ENCODE measurements at places on chromosomes 3 and 15. TPM values are rescaled to one million over a fixed set of nuclear protein-coding genes. Genes with fewer than 3 reads are reported as not detected.

The SATB1 gene
- 47.9 TPM for total RNA-seq

The GPR27 gene
- not detected for total RNA-seq

The CD96 gene
- total RNA-seq = 2.8 TPM

The HACD3 gene
- total RNA-seq = 38.1 TPM

The KBTBD12 gene
- total RNA-seq = not detected

The AMIGO3 gene
- 0.22 TPM for total RNA-seq

The GAP43 gene
- not detected for total RNA-seq

The DNAJC13 gene
- total RNA-seq = 67.3 TPM

The PCBP4 gene
- 39.9 TPM for total RNA-seq

The DLL4 gene
- 36.2 TPM for total RNA-seq

The RNU5B-1 gene
- total RNA-seq = not detected

The RGMA gene
- 13.8 TPM for total RNA-seq

The PRSS50 gene
- not detected for total RNA-seq

The SKOR1 gene
- total RNA-seq = not detected
